ENCODE measurements at places on chromosomes 3 and 15.

- no peak for DNase-seq
Measured at GRCh38 chr3:17078926-17079465, 194.2 kb downstream of the PLCL2 start.

- no peak for DNase-seq
Measured at GRCh38 chr3:170746175-170746942, 123.6 kb downstream of the RPL22L1 start.

DNA sequence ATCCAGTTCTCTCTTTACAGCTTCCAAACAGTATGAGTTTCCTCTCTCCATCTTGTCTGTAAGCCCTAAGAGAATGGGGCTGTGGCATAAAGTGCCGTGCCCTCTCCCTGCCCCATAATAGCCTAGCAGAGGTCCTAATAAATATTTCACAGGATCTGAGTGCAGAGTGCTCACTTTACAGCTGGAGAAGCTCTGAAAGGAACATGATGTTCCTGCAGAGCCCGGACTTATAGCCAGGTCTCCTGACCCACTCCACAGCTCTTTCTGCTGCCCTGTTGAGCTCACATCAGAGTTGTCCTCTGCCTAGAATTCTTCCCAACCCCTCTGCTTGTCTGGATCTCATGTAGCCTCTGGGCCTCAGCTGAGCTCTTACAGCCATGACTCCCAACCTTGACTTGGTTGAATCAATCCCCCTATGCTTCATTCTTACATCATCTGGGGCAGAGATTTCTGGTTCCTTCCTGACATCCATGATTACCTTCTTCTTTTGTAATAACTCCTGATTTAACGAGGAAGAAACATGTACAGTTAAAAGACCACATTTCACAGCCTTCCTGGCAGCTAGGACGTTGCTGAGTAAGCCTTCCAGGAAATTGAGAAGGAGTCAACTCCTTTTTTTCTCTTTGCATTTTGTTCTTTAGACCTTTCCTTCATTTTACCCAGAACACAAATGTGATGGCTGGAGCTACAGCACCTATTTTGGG lies 135.3 kb downstream of the RPLP1 start:
- DNase-seq: no peak

- no peak for DNase-seq
Measured at GRCh38 chr15:78804391-78804792, 6.9 kb downstream of the ADAMTS7 start.

All from stimulated activated CD8-positive, alpha-beta memory T cell treated with anti-CD3 and anti-CD28 coated beads, Interleukin-7, amount 100 ng/mL, for 24 hours (primary cell).